ENCODE measurements at places on chromosomes 5 and 9.
A peak's percentile ranks its signal among the peaks of the same experiment; 100 is the strongest.

GRCh38 chr9:1837453-1838084 lies 177.6 kb upstream of the SMARCA2 start:
- DNase-seq: peak; percentile 3

DNA sequence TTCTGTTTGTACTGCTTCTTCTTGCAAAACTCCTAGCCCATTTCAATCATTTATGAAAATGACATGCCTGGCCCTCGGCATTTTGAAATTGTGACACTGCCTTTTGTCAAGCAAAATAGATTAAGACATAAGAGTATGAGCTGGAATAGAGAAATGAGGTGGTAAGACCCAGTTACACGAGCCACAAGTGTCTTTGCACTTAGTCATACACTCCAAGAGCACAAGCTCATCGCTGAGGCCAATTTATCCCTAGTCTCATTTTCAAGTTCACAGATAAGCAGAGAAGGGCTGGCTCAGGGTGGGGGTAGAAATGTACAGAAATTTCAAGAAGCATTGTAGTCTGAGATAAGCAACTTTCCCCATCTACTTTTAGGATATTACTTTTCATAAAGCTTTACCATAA lies 40.6 kb upstream of the MAP1B start:
- peak; percentile 71 for DNase-seq

GRCh38 chr9:752201-752600 lies 89.3 kb upstream of the DMRT1 start:
- DNase-seq: peak; percentile 93

DNA sequence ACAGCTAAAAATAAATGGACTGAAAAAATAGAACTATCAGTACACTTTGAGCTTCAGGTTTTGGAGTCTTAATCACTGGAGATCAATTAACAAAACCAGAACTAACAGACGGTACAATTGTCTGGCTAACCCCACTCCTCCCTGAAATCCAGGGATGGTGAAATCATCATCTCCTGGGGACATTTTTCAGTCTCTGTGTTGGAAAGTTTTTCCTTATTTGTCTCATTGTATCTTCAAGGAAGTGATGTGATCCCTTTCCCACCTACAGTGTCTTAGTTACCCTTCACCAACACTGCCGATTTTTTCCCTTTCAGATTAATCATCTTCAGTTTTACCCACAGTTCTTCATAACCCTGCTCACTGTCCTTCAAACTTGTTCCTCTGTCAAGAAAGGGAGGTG lies 81.9 kb downstream of the MAP1B start:
- no peak for DNase-seq

DNA sequence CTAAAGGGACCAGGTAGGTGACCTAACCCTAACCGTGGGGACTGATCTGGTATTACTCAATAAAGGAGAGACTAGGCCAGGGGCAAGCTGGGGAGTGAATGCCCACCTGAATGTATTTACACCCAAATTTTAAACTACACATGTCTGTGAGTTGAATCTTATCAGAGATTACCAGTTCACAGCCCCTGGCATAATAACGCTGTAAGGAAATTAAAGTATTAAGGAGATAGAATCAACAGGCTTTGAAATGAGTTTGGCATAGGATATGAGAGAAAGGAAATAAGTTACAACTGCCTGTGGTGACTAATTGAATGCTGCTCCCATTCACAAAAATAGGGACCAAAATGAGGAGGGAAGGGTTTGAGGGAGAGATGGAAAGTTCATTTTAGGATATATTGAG lies 593.3 kb downstream of the CSNK1G3 start:
- DNase-seq: no peak

Measured in GM04503 (cell line).